Stimulated activated CD4-positive, alpha-beta T cell treated with anti-CD3 and anti-CD28 coated beads, TNF-alpha, amount 100 ng/mL, for 48 hours (primary cell): ENCODE measurements at places on chromosomes 3 and 15.

DNA sequence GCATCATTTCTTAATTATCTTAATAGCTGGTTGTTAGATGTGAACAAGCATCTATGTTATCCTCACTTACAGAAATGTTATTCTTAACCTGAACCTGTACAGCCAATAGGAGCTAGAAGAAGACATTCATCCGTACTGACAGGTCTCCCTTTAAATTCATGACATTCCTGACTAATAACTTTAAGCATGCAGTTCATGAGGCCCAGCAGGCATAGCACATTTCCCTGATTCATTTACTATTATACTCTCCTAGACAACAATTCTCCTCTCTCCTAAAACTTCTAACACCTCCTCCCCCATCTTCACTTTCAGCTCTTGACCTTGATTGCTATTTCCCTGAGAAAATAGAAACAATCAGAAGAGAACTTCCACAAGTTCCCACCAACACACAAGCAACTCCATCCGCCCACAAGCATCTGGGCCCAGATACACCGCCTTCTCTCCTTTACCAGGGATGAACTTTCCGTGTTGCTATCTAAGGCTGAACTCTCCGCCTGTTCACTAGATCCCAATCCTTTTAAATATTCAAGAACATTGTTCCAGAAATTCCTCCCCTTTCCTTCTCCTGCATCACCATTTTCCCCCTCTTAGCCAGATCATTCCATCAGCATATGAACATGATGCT is 62.9 kb upstream of the SPRED1 start:
- no peak for DNase-seq

DNA sequence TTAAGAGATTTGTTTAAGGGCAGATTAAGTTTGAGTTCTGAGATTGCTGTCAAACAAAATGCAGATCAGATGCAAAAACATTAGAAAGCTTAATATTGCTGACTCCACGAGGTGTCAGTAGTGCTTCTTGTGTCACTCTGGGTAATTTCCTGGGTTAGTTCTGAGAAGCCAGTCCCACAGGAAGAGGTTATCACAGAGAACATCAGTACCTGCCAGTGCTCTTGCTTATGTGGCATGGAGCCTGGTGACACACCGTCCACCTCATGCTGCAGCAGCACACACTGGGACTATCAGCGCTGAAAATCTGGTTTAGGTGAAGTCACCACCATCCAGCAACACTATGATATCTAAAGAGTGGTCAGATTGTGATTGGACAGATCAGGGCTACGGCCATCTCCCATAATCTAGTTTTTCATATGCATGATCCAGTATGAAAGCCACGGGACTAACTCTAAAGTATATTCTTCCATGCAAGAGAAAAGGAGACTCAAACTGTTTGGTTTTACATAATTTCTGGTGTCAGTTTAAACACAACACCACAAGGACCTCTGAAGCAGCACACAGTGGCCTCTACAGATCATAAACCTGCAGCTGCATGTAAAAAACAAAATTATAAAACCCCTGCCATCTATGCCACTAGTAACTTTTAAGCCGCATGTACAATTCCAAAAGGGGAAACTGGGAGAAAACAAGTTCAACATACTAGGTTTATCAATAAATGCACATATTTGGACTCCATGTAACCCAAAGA is 36.1 kb upstream of the MYO5C start:
- peak; percentile 16 for DNase-seq

- no peak for DNase-seq
These were observed 6.2 kb upstream of the OXTR start for GRCh38 chr3:8775602-8776001.

- DNase-seq, result no peak
These were observed 140.9 kb downstream of the ATP8B4 start for GRCh38 chr15:49978121-49978520.

- DNase-seq, result no peak
These were observed 680 bp downstream of the GOLIM4 start for GRCh38 chr3:168094877-168095610.

DNA sequence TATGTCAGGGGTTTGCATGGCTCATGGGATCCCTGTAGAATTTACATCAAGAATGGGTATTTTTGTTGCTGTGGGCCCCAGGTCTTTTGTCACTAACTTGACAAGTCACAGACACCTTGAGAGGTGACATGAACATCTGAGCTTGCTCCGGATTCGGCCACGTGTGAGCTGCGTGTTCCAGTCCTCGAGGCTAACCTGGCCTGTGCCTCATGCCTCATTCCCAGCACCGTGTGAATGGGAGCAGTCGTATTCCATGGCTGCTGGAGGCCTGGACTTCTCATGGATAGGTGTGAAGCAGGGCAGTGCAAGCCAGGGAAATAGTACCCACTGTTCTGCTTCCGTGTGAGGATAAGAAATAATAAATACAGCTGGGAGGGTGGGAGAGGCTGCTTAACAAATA is 423.5 kb downstream of the OCA2 start:
- DNase-seq, result no peak

DNA sequence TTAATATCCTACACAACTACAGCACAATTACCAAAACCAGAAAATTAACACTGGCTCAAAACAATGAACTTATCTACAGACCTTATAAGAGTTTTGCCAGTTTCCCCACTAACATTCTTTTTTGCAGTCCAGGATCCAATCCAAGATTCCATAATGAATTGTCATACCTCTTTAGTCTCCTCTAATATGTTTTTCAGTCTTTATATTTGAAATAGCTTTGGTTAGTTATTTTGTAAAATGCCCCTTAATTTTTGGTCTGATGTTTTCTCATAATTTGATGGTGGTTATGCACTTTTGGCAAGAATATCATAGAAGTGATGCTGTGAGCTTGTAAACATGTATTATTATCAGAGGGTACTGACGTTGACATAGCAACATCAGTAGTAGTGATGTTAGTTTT is 124.3 kb downstream of the ISL2 start:
- no peak for DNase-seq

DNA sequence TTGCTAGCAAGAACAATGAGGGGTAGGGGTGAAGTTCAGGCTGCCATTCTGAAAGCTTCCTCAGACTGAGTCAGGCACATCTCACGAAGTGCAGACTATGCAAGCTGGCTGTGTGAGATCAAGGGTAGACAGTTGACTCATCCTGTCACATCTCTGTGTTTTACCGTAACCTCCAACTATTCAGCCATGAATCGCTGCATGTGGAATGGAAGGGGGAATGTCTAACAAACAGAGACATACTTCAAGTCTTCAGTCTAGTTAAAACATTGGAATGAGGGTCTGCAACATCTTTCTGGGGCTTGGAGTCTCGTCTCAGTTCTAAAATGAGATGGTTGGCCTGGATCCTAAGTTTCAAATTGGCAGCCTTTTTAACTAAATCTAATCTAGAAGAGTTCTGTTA is 25.9 kb downstream of the AGTR1 start:
- DNase-seq, result no peak

DNA sequence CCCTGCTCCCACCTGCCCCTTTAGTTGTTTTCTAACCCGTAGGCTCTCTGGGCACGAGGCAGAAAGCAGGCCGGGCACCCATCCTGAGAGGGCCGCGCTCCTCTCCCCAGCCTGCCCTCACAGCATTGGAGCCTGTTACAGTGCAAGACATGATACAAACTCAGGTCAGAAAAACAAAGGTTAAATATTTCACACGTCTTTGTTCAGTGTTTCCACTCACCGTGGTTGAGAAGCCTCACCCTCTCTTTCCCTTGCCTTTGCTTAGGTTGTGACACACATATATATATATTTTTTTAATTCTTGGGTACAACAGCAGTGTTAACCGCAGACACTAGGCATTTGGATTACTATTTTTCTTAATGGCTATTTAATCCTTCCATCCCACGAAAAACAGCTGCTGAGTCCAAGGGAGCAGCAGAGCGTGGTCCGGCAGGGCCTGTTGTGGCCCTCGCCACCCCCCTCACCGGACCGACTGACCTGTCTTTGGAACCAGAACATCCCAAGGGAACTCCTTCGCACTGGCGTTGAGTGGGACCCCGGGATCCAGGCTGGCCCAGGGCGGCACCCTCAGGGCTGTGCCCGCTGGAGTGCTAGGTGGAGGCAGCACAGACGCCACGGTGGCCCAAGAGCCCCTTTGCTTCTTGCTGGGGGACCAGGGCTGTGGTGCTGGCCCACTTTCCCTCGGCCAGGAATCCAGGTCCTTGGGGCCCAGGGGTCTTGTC is 48.5 kb downstream of the PGPEP1L start:
- no peak for DNase-seq
